AG09309 (cell line): ENCODE measurements at places on chromosomes 3 and 15.

DNA sequence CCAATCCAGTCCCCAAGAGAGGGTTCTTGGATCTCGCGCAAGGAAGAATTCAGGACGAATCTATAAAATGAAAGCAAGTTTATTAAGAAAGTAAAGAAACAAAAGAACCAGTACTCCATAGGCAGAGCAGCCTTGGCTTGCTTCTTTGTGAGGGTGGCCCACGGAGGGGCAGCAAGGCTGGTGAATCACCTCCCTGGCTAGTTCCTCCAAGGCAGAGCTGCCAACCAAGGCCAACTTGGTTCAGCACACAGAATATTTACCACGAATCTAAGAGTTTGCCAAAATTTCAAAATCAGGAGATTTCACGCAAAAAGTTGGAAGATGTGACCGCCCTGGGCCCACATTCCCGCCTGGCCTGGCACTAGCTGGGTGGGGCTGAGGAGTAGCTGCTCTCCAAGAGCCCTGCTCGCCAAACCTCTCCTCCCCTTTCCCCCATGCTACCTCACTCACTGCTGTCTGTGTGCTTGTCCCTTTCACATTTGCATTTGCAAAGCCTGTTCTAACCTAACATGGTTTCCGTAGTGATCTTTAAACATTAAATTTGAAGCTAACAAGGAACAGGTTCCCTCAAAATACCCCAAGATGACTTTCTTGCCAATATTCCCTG lies 26.2 kb upstream of the DCUN1D1 start:
- DNase-seq: no peak

DNA sequence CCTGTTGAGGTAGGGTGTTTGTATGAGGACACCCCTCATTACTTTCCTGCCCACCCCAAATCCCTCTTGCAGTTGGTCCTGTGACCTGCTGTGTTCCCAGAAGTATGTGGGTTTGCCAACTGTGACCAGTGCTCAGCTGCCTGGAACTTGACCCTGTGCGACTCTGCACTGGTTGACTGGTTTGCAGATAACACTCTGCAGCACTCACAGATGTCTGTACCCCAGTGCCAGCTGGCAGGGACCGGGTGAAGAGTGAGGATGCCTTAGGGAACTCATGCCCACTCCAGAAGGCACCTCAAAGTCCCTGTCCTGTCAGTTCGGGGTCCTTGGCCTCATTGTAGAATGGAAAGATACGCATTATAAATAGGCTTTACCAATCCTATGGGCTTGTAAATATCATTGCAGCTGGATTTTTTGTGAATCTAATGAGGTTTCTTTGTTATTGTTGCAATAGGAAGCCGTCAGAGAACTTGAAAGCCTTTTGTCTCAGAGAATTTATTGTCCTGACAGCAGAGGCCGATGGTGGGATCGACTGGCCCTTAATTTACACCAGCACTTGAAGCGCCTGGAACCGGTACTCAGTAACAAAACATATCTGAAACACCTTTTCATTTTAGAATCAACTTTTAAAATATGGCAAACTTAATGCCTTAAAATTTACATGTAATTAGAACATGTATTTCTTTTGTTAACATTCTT lies 18.2 kb downstream of the FAN1 start:
- DNase-seq: no peak

GRCh38 chr3:47476330-47476626 lies 537 bp upstream of the SCAP start:
- DNase-seq: no peak

DNA sequence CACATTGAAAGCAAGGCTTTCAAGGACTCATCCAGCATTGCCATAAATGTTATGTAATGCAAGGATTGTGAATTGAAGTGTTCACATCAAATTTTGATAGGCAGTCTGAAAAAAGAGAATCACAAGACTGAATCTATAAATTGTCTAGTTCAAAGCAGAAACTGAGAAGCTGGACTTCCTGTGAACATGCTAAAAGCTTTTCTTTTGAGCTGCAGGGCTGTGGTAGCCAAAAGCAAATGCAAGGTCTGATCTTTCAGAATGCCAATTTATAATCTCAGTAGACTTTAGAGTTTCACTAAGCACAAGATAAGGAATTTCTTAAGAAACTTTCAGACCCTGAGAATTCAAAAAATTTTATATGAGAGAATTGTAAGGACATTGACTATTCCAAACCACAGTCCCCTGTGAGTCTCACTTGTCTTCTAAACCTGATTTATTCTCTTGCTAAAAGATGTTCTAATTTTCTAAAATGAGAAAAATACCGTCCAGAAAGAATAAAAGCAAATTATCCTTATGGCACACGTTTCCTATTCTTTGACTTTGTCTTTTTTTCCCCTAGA lies 1700.3 kb downstream of the OTOL1 start:
- no peak for DNase-seq

DNA sequence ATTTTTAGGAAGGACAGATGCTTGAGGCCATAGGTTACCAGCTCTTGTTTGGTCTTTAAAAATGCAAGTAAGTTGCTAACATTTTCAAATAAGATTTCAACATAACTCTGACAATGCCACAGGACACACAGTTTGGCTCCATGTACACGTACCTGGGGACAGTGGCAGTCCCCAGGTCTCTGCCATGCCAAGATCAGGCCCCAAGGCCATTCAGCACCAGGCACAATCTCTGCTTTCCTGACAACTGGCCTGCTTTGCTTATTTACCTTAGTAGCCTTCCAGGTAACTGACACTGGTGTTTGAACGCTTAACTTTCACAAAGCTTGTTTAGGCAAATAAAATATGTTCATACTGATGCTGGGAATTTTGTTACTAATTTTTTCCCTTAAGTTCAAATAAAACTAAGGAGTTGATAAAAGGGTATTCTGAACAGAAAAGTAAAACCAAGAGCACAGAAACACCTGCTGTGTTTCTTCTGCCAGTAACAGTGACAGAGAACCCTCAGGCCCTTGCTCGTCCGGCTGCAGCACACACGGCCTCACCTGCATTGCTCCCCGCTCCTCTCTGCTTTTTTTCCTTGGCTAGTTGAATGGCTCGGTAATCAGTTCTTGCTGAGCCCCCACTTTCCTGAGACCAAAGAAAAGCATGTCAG lies 16.5 kb downstream of the ZXDC start:
- no peak for DNase-seq

GRCh38 chr3:25783661-25784512 lies 644 bp upstream of the NGLY1 start:
- no peak for DNase-seq

- DNase-seq: no peak
Observed at GRCh38 chr15:99677540-99678134, 55.6 kb downstream of the LYSMD4 start.

DNA sequence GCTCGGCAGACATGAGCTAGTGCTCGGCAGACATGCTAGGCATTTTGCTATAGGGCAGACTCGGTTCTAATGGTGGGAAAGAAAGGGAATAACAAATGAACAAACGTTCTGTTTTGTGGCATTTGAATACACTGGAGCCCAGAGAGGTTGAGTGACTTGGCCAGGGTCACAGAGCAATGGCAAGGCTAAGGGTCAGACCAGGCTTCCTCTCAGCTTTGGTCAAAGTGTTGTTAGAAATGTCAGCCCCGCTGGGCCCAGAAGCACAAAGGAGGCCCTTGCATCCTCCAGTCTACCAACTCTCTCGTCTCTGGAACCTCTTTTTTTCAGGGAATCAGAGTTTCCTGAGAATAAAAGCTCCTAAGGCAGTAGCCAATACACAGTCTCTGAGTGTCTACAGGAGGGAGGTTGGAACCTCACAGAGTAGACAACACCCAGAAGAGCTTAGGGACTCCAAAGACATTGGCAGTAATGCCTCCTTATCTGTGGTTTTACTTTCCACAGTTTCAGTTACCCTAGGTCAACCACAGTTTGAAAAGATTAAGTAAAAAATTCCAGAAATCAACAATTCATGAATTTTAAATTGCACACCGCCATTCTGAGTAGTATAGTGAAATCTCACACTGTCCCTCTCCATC lies 47.3 kb downstream of the SSUH2 start:
- no peak for DNase-seq

- DNase-seq: no peak
Observed at GRCh38 chr3:129701161-129701560, 94.7 kb upstream of the PLXND1 start.

DNA sequence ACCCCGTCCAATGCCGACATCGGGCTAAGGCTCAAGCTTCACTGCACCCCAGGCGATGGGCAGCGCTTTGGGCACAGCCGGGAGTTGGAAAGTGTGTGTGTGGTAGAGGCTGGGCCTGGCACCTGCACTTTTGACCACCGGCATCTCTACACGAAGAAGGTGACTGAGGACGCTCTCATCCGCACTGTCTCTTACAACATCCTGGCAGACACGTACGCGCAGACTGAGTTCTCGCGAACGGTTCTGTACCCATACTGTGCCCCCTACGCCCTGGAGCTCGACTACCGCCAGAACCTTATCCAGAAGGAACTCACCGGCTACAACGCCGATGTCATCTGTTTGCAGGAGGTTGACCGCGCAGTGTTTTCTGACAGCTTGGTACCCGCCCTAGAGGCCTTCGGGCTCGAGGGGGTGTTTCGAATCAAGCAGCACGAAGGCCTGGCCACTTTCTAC lies 1.0 kb downstream of the PDE12 start:
- no peak for DNase-seq

- DNase-seq: no peak
Observed at GRCh38 chr3:61828184-61828874, 267.0 kb downstream of the PTPRG start.

DNA sequence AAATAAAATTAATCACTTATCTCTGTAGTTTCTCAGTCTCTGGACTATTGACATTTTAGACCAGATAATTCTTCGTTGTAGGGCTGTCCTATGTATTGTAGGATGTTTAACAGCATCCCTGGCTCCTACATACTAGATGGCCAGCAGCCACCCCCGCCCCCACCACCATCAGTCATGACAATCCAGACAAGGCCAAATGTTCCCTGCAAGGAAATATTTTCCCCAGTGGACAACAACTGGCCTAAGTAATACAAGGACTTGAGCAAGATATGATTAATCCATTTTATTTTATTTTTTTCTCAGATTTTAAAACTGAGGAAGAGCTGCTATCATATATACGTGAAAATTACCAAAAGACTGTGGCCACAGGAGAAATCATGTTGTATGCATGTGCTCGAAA lies 23.8 kb downstream of the TICRR start:
- DNase-seq: peak; percentile 7

- DNase-seq: no peak
Observed at GRCh38 chr3:5428607-5429516, 241.4 kb downstream of the EDEM1 start.

DNA sequence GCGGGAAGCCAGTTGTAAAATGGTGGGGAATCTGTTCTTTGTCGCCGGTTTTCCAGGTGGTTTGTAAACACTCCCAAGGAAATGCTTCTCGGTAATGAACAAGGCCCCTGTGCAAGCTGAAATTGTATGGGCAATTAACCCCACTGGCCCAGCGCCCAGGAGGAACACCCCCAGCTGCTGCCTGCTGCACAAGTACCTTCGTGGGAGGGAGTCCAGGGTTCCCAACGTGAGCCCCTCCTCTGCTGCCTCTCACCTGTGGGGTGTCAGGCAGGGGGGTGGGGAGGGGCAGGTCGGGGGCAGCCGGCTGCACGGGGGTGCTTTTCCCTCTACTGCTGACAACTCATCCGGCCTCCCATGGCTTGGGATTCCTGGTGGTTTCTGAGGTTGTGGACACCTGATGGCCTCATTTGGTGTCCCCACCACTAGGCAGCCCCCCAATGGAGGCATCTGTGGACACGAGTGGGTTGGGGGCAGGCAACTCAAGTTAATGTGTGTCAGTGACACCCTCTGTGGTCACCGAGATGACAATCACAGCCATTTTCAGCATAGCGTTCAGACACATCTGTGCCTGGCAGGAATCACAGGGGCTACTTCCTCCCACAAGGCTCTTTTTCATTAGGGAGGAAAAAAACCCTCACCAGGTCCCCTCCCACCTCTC lies 35.6 kb upstream of the PRR23E start:
- DNase-seq: no peak

- peak; percentile 69 for DNase-seq
Observed at GRCh38 chr3:154151969-154152368, 30.8 kb downstream of the ARHGEF26 start.

GRCh38 chr3:49013738-49014660 lies 4.4 kb downstream of the DALRD3 start:
- DNase-seq: no peak

GRCh38 chr3:52696830-52697631 lies 8.6 kb downstream of the GLT8D1 start:
- DNase-seq: no peak

DNA sequence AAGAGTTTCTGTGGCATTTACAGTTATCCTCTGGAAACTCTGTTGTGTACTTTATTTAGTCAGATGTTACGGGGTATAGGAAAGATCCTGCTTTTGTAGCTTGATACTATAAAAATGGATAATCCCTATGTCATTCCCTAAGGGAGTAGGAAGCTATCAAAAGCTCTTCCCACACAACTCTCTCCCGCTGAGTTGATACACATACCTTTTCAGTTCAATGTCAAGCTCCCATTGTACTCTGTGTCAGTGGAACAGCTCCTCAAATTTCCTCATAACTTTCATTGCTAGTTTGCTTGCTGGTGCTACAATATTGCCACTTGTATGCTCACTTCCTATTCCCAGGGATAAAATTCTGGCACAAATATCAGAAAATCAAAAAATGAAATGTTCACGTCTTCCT lies 893.3 kb upstream of the GBE1 start:
- no peak for DNase-seq
